Erythroblast (primary cell): ENCODE measurements at places on chromosomes 16 and 17.
A peak's percentile ranks its signal among the peaks of the same experiment; 100 is the strongest.

DNA sequence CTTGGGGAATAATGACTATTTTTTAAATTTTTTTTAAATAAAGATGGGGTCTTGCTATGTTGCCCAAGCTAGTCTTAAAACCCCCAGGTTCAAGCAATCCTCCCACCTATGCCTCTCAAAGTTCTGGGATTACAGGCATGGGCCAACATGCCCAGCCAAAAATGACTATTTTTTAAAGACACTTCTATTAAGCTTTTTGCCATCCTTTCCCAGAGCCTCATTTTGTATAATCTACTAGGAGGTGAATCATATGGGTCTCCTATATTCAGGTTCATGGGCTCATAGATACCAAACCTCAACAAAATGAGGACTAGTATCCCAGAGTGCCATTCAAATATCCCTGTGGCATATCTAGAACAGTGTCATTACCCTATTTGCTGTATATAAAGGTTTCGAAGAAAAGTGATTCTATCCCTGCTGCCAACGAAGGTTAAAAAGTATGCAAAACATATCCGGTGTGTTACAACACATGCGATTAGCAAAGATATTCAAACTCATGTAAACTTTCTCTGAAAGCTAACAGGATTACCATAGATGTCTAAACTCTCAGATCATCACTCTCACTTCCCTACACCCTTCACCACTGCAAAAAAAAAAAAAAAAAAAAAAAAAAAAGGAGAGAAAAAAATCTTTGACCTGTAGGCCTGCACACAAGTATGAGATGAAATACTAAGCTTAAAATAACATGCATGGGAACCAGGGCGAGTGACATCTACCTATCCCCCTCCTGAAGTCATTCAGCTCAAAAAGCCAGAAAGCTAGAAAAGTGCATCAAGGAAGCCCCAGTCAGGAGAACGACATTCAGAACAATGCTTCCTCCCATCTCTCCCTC lies 23.5 kb downstream of the XPO6 start:
- no peak for DNase-seq

DNA sequence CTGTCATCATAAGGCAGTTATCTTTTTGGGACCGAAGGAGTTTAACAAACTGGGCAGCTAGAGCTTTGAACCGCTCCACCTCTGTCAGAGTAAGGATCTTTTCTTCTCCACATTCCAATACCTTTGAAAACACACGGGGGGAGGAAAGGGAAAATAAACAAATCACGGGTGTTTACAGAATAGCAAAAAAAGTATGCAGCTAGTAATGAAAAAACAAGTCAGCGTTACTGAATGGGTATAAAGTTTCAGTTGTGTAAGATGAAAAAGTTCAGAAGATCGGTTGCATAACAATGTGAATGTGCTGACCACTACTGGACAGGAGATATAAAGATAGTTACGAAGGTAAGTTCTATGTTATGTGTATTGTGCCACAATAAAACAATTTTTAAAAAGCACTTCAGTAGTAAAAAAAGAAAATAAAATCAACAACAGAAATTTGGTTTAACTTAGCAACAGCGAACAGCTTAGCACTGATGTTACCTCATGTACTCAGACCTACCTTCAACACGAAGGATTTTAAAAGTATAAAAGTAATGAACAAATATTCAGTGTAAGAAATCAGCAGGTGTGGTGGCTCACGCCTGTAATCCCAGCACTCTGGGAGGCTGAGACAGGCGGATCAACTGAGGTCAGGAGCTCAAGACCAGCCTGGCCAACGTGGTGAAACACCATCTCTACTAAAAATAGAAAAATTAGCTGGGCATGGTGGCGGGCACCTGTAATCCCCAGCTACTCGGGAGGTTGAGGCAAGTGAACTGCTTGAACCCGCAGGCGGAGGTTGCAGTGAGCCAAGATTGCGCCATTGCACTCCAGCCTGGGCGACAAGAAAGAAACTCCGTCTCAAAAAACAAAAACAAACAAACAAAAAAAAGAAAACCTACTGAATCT lies 34.3 kb downstream of the MARF1 start:
- no peak for DNase-seq

GRCh38 chr17:19387921-19388521 lies 1.0 kb upstream of the MFAP4 start:
- peak; percentile 53 for DNase-seq

DNA sequence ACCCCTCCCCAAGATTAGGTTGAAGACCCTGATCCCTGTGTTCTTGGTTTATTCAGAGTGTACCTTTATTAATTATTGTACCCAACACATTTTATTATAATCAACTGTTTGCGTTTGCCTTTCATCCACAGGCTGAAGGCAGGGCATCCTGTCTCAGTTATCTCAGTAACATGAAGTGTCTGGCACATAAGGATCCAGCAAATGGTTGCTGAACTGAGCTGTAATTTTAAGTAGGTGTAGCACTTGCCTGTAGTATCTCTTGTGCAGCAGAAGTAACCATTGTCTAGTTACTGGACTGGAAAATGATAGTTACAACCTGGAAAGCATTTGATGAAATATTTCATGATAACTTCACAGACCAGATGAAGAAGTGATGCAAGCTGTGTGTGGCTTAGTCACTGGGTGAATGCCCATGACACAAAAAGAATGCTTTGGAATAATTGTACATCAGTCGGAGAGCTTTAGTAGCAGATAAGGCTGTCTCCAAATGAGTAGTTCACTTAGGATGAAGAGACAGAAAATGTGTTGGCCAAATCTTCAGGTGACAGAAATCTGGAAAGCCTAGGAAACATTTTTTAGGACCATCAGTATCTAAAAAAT lies 56.6 kb downstream of the ESRP2 start:
- DNase-seq, result no peak

GRCh38 chr16:11088074-11088730 lies 143.8 kb downstream of the CLEC16A start:
- no peak for DNase-seq

GRCh38 chr16:353404-354290 lies 1.1 kb upstream of the AXIN1 start:
- DNase-seq, result no peak
